OCI-LY7 (cell line): ENCODE measurements at places on chromosomes 5 and 9. TPM values are rescaled to one million over a fixed set of nuclear protein-coding genes. Genes with fewer than 3 reads are reported as not detected.

GRCh38 chr9:116816484-116816883 is 129.4 kb downstream of the TRIM32 start:
- DNase-seq: no peak

DNA sequence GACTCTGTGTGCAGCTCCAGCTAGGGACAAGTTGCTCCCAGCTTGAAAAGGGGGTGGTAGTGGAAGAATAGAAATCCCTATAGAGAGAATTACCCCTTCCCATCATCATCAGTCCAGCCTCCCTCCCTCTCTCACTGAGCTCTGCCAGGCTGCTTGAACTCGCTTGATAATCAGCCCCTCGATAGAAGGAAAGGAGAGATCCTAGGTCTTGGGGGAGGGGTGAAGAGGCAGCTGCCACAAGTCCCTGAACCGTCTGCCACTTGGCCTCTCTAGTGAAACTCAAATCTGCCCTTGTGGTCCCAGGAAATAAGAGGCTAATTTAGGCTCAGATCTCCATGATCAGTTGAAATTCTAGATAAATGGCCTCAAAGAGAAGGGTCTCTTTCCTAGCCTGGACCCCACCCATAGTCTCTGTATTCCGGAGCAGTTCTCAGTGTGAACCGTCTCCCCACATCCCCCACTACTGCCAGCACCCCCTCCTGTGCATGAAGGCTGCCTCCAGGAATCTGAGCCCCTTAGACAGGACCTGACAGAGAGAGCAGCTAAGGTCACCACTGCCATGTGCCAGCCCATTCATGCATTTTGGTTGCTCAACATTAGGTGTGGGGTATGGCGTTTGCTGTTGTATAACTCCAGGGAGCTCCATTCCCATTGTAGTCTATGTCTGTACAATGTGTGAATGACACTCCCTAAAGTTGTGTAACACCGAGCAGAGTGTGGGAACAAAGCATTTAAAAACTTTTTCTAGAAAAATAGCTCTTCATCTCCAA is 5.5 kb downstream of the DNAJB5 start:
- no peak for DNase-seq

GRCh38 chr5:79357398-79357797 is 121.5 kb downstream of the JMY start:
- no peak for DNase-seq

GRCh38 chr5:123520677-123521247 is 8.8 kb downstream of the CSNK1G3 start:
- peak; percentile 17 for DNase-seq

BTNL9 gene
- 219 and 232 TPM in 2 replicates for total RNA-seq

DNA sequence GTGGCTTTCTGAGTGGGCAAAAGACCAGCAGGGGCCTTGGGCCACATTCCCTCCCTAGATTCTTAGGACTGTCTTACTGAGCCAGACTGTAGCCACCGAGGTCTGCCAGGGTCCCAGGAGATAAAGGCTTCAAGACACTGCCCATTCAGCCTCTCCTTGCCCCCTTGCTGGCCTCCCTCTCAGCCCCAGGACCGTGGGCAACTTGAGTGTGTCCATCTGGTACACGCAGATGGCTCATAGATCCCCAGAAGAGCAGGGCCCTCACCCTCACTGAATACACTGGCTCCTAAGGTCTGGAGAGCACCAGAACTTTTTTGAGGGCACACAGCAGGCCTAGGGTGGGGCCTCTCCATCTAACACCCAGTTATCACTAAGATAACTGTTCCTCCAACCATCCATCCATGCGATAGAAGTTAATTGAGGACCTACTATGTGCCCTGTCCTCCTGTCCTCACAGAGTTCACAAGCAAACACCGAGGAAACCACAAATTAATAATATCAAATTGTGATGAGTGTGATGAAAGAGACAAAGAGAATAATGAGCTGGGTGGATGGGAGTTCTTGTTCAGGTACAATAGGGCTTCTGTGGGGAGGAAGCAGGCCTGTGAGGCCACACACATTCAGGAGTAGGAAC is 4.9 kb upstream of the PDGFRB start:
- DNase-seq: no peak

DNA sequence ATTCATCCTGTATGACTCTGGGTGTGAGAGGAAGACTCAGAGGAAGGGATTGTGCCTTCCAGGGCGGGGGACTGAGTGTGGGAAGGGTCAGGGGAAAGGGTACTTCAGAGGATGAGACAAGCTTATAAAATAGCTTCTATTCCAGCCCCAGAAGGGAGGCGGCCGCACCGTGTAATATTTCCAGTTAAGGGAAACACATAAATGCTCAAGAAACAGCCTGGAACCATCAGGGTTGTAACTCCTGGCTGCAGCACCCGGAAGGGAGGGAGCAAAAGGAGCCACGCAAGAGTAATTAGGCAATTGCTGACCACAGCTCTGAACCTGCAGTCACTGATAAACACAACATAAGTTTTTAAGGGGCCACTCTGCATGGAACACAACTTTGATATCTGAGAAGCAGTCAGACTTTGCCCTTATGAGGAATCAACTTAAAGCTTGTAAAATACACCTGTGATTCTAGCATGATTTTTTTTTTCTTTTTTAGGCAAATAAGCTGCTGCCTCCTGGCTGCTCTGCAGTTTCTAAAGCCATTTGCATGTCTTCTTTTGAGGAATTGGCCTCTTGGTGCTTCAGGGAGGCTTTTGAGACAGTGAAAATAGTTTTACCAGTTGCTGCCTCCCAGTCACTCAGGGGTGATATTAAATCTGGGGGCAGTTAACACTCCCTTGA is 382.7 kb downstream of the ENC1 start:
- peak; percentile 17 for DNase-seq

ADAMTS13 gene
- 18.1 and 18.5 TPM in 2 replicates for total RNA-seq

DNA sequence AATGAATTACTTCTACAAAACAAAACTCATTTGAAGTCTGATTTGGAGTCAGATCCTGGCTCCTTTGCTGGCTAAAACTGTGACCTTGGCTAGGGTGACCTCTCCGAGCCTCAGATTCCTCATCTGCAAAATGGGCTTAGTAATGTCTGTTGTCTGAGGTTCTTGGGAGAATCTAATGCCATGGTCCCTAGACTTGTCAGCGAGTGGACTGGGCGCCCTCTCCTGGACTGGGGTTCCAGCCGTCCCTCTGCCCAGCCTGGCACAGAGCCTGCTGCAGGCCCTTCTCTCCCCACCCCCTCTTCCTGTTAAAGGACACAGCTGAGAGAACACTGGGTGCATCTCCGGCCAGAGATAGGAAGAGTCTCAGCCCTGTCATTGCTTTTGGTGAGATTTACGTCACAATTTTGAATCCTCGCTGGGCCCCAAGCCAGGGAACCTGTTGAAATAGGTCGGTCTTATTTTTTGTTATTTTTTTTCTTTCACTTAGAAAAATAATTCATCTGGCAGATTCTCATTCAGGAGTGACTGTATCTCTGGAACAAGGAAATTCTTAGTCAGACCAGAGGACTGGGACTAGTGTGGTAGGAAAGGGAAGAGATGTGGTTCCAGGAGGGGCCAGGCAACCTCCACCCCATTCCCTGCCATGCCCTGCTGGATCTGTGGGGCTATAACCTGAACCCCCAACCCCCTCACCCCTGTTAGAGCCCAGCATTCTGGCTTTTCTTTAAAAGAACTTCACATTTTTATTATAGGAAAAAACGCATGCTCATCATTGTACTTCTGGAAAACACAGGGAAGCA is 48.2 kb upstream of the RPL26L1 start:
- peak; percentile 35 for DNase-seq

DNA sequence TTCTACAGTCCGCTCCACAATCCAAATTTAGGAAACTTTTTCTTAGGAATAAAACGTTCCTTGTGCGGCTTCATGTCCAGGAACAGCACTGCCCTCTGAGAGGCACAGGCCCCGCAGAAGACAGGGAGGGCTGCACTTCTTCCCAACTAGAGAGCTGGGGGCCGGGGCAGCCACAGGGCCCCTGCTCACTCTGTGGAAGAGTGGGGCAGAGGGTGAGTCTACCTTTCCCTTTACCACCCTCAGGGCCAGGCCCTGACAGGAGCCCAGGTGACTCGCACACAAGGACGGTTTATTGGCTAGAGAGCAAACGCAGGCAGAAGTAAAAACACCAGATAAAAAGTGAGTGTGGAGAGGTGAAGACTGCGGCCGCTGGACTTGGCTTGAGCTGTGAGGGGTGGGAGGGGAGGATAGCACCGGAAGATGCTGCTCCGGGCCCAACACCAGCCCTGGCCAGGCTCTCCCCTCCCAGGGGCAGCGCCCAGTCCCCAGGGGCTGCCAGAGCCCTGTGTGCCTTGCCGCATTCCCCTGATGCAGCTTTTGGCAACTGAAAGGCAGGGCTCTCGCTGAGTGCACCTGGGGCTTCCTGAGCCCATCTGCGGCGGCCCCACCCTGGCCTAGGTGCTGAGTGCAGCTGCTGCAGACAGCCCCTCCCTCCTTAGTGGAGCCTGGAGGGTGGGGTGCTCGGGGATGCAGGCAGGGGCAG is 20.2 kb downstream of the SH3GLB2 start:
- DNase-seq: no peak

DNA sequence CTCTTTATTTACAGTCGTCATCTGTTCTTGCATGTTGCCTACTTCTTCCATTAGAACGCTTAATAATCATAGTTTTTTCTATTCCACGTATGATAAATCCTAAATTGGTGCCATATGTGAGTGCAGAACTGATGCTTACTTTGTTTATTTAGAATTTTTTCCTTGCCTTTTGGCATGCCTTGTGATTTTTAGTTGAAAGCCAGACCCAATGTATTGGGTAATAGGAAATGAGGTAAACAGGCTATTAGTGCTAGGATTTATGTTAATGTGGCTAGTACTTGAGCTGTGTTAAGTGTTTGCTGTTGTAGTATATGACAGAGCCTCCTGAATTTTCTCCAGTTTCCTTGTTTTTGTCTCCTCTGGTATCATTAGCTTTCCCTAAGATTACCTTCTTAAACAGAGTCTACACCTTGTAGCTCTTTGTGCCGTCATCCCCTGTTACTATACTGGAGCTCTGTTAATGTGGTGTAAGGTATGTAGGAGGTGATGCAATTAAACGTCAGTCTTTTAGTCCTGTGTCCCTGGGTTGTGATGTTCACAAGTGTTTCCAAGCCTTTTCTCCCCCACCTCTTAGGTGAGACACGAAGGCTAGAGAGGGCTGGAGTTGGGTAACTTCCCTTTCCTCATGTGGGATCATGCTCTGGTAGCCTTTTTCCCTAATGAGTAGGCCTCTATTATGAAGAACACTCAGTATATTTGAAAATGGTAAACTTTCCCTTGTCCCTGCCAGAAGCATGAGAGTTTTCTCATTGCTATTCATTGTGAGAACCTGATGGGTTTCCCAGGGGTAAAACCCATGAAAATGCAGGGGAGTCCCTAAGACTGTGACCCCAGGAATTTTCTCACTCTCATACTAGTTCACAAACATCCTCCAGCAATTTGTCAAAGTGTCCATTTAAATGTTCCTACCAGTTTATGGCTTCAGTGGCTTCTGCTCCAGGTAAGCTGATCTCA is 21.2 kb downstream of the SPATA31D3 start:
- DNase-seq: no peak
